Activated naive CD4-positive, alpha-beta T cell treated with anti-CD3 and anti-CD28 coated beads, Interleukin-2, amount 50 U/mL, for 72 hours (primary cell): ENCODE measurements at places on chromosomes 3 and 15.

GRCh38 chr3:152902141-152902669 lies 67.3 kb downstream of the P2RY1 start:
- no peak for DNase-seq

DNA sequence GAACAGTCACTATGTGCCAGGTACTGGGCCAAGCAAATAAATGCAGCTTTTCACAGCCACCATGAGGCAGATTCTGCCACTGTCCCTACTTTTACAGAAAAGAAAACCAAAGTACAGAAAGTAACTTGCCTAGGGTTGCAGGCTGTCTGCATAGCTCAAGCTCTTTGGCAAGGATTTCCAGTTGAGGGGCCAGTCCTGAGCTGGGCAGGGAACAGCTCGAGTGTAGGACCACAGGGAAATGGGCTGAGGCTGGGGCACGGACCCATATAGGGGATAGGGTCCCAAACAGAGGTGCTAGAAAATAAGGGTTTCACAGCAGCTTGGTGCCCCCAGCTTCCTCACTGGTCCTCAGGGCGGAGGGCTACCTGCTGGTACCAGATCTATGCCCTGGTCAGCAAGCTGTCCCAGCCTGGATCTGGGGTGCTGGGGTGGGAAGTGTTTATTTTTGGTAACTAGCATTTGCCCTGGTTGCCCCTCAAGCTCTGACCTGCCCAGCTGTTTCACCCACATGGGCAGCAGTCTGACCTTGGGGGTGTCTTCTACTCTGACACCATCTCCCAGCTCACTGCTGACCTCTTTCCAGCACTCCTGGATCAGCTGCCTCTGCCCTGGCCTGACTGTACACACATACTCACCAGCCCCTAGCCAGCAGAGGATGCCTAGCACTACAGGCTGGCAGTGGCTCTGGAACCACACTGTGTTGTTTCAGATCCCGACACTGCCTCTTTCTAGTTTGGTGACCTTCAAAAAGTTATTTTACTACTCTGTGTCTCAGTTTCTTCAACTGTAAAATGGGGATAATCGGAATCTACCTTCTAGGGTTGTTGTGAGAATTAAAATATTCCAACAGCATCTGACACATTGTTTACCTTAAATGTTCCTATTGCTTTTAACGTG lies 16.2 kb downstream of the MRAS start:
- DNase-seq = no peak

DNA sequence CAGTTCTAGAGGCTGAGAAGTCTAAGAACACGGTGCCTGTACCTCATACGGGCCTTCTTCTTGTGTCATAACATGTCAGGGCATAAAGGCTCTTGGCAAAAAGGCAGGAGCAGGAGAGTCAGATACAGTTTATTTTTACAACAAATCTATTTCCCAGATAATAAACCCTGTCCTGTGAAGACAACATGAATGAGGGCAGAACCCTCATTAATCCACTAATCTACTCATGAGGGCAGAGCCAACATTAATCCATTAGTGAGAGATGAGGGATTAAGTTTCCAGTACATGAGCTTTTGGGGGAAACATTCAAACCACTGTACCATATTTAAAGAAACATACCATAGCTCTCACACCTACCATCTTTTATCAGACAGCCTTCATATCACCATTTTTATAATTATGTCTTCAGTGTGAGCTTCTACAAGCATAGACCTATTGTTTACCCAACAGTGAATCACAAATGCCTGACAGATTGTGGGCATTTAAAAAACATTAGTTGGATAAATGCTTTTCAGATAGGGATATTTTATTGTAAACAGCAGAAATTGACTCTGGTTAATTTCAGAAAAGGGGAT lies 645.8 kb downstream of the GRM7 start:
- DNase-seq = no peak

DNA sequence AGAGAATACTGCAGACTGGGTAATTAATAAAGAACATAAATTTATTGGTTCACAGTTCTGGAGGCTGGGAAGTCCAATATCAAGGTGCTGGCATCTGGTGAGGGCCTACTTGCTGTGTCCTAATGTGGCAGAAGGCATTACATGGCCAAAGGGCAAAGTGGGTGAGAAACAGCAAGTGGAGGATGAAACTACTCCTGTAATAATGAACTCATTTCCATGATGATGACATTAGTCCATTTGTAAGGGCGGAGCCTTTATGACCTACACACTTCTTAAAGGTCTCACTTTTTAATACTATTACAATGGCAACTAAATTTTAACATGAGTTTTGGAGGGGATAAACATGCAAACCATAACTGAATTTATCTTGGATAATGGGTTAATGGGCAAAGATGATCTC lies 139.6 kb upstream of the SGO1 start:
- DNase-seq = no peak

- no peak for DNase-seq
Measured at GRCh38 chr3:15063238-15063637, 1.9 kb downstream of the MRPS25 start.

DNA sequence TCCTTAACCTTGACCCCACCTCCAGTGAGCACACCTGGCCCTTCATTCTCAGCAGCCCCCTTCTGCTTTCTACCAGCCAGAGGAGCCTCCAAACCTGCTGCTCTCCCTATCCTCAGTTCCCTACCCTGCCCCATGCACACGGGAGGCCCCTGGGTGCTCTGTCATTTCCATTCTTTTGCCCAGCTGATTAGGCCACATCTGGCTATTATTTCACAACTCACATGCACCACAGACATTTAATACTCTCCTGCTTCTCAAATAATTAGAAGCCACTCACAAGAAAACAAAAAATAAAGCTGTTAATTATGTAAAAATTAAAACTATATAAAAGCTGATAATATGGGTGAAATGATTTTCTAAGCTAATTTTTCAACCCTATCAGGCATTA lies 50.7 kb downstream of the MYLK start:
- DNase-seq = no peak

- no peak for DNase-seq
Measured at GRCh38 chr15:55897560-55898336, 95.7 kb downstream of the NEDD4 start.

- no peak for DNase-seq
Measured at GRCh38 chr3:284322-284721, 87.8 kb downstream of the CHL1 start.

GRCh38 chr15:101497484-101498034 lies 8.1 kb upstream of the PCSK6 start:
- no peak for DNase-seq

DNA sequence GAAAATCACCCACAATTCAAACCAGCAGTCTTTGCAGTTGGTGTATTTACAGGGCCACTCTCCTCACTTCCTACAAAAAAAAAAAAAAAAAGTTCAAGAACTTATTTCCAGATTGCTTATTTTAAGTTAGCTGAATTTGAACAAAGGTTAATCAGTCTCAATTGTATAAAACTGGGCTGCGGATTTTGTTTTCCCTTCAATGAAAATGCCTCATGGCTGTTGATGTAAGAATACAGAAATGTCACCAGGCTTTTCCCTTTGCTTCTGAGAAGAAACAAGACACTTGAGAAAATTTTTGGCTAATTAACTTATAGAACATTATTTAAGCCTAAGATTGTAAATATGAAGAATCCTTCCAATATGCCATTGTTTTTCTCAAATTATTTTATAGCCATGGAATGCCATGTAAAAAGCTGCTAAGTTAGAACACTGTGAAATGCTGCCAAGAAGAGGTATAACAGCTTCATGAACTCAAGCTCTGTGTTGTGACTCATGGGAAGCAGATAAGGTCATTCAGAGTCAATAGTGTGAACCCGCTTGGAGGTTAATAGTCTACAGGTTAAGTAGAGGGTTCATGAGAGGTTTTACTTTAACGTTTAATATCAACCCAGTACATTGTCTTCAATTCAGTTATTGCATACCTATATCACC lies 84.3 kb upstream of the ABI3BP start:
- DNase-seq = no peak

DNA sequence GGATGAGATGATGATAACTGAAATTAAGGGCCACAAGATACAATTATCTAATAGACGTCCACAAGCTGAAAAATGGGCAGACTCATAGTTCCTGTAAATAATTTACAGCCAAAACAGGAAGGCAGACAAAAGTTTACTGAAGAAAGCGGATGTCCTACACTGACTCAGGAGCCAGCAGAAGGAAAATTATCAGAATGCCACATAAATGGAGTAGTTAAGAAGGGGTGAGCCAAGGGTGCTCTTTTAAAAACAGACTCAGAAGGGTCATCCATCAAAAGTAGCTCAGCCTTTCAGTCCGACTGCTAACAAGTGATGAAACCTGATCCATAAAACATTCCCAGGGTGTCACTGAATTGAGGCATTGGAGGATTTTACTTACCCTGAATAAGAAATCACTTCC lies 39.8 kb downstream of the TUSC7 start:
- DNase-seq = no peak

DNA sequence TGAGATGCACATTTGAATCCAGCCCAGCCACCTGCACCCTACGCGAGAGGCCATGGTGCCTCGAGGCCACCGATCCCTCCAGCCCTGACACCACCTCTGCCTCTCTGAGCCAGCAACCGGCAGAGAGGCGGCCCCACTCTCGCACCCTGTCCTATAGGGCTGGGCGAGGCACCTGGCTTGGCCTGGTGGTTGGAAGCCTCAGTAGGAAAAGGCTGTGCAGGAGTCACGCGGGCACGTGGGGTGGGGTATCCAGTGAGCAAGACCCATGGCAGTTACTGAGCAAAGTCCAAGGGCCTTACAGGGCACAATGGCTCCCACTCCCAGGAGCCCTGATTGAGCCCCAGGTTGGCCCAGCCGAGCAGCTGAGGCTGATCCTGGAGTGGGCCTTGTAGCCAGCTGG lies 12.4 kb upstream of the DUSP7 start:
- DNase-seq = no peak

GRCh38 chr3:134600206-134600605 lies 50.6 kb downstream of the KY start:
- DNase-seq = no peak

DNA sequence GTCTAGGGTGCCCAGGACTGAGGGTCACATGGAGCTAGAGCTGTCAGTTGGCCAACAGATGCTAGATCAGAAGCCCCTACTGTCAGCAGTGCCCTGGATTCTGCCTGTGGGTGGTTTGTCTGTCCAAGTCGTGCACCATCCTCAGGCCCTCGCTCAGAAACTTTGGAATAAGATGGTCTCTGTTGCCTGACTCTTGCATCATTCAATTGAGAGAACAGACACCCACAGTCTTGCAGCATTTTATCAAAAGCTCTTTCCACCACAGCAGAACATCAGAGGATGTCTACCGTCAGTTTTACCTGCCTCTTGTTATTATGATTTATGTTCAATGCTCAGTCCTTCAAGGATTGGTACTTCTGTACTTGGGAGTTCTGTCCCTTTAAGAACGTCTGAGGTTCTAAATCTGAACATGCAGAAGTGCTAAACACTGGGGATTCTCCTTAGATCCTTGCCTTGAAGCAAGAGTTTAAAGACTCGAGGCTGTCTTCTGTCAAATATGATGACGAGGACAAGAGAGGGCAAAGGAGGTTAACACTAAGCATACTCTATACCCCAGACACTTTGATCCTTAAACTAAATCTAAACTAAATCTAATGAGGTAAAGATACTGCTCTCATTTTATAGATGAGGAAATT lies 4.8 kb downstream of the AQP9 start:
- DNase-seq = no peak

DNA sequence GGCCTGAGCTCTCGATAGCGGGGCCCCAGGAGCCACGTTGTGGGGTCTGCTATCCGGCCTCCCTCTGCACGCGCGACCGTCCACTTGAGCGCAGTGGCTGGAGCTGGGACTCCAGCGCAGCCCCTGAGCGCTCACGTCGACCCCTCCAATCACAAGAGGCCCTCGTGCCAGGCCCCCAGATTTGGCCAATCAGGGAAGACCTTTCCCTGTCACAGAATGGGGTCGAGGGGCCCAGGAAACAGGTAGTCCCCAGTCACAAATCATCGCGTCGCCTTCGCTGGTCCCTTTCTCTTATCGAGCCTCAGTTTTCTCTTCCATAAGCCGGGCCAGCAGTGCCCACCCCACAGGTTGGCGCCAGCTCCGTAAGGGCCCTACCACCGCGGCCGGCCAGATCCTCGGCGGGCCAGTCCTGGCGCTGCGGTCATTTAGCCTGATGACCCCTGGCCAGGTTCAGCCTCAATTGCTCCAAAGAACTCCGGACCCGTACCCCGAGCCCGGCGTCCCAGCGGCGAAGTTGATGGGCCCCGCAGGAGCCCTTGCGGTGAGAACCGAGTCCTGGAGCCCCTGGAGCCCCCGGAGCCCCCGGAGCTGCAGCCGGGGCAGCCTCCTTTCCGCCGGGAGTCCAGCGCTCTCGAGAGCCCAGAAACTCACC lies 435 bp downstream of the ALDH1L1 start:
- no peak for DNase-seq

- no peak for DNase-seq
Measured at GRCh38 chr15:66846811-66847210, 144.8 kb downstream of the SMAD6 start.

- DNase-seq = no peak
Measured at GRCh38 chr3:105806359-105806758, 62.5 kb downstream of the CBLB start.

DNA sequence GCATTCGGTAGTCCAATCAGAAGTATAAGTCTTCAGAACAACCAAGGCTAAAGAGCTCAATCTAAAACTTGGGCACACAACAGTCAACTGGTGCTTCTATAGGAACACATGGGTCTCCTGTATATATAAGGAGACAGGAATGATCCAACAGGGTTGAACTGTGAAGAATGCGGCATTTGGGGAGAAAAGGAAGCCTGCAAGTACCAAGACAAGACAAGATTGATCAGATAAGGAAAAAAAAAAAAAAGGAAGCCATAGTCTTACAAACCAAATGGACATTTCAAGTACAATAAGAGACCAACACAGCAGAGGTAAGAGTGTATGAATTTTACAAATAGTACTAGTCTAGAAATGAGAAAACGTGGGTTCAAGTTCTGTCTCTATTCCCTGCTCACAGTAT lies 6.5 kb downstream of the CPEB1 start:
- DNase-seq = no peak

GRCh38 chr3:36365829-36366228 lies 14.5 kb upstream of the STAC start:
- DNase-seq = no peak

DNA sequence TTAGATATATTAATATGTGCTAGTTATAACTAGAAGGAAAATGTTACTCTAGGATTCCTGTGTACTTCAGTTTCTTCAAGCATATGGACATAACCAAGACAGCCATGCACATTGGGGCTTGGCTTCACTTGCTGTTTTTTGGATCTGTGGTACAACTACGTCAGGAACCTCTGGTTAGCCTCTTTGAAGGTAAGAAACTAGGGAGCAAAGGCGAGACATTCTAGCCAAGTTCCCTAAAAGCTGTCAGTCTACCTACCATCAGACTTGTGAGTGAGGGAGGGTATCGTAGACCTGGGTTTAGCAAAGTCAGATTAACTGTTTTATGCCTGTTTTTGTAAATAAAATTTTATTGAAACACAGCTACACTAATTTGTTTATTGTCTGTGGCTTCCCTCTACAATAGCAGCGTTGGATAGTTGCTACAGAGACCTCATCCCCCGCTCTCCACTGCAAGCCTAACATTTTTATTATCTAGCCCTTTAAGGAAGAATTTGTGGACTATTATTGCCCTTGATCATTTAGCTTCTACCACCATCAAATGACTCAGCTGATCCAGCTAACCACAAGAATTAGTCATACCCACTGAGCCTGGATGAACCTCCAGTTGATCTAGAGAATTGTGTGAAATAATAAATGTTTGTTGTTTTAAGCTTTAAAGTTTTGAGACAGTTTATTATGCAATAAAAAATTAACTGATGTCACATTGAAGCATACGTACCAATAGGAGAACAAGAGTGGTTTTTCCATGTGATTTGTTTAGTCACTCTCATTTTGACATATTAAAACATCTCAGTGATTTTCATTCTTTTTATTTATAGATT lies 58.1 kb downstream of the RSRC1 start:
- no peak for DNase-seq

- DNase-seq = no peak
Measured at GRCh38 chr3:75059120-75059519, 444.7 kb upstream of the CNTN3 start.
